ENCODE measurements at places on chromosomes 16 and 17.

DNA sequence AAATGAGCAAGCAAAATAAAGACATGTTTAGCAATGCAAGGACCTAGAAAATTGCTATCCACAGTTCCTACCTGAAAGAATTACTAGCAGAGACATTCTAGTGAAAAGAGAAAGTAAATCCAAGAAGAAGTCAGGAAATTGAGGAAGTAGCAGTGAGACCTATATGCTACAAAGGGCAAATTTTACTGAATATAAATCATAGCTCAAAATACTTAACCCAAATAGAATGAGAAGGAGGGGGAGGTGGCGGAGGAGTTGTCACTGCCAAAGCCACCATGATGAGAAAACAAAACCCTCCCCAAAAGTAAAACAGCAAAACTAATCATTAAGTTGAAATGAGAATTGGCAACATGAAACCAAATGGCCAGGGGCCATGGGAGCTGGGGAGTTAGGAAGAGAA, 39.3 kb downstream of the PITPNM3 start:
- DNase-seq: no peak

DNA sequence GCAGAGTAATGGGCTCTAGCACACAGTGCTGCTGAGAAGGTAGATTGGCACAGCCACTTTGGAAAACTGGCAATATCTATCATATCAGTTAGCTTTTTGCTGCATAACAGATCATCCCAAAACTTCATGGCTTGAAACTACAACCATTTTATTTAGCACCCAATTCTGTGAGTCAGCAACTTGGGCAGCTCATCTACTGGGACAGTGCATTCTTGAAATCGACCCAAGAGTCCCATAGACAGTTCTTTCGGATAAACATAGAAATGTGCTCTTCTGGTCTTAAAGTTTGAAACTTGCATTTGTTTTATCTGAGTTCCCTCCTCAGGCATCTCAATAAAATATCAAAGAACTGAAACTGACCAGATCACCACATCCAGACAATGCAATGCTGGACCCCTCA, 76.7 kb downstream of the CEP112 start:
- no peak for DNase-seq

DNA sequence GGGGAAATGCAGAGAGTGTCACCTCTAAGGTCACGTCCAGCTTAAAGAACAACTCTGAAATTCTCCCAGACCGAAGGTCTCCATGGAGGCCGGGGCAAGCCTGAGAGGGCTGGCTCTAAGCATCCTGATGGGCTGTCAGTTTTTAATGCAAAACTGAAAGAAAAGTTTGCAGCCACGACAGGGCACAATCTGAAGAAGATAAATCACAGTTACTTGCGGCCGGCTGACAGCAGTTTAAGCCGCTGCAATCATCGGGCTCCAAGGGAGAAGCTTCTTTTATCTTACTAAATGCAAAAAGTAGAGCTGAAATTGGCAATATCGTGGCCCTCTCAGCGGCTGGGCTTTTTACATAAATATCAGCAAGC, 168.8 kb downstream of the CYLD start:
- no peak for DNase-seq

DNA sequence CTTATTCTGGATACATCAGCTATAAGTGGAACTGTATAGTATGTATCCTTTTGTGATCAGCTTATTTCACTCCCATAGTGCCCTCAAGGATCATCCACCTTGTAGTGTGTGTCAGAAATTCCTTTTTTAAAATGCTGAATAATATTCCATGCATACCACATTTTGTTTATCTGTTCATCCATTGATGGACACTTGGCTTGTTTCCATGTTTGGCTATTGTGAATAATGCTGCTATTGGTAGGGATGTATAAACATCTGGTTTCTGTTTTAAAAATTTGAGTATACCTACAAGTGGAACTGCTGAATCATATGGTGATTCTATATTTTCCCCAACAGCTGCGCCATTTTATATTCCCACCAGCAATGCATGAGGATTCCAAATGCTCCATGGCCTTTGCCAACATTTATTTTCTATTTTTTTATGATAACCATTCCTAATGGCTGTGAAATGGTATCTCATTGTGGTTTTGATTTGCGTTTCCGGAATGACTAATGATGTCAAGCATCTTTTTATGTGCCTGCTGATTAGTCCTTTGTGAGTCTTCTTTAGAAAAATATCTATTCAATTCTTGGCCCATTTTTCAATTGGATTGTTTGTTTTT, 11.6 kb downstream of the RCVRN start:
- DNase-seq: no peak

- no peak for DNase-seq
Measured at GRCh38 chr16:84055801-84056634, 13.4 kb upstream of the SLC38A8 start.

DNA sequence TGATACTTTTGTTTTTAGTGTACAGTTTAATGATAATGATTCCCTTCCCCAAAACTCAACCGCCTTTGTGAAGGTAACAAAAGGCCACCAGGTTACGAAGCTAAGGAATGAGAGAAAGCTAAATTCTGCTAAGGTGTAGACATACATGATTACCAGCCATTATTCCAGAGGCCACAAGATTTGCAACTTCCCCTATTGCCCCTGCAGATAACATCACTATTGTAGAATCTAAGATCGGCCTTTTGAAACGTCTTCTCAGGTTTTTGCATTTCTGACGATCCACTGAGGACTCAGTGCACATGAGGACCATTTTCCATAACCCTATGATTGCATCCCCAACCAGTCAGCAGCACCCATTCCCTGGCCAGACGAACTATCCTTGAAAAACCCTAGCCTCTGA, 33.9 kb upstream of the SNN start:
- DNase-seq: no peak

GRCh38 chr16:28288114-28288513, 4.2 kb upstream of the SBK1 start:
- no peak for DNase-seq

DNA sequence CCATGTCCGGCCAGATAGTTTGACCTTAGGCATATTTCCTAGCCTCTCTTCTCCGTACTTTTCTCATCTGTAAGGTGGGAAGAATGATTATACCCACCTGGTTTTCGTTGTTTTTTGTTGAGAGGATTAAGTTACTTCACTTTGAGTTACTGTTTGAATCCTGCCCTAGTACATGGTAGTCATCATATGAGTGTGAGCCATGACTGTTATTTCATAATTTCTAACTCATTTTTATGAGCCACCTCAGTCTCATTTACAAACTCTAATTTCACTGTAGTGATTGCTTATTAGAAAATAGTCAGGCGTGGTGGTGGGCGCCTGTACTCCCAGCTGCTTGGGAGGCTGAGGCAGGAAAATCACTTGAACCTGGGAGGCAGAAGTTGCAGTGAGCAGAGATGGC, 45.1 kb downstream of the YPEL2 start:
- no peak for DNase-seq

GRCh38 chr16:3173892-3174617, 13.9 kb upstream of the OR1F1 start:
- peak; percentile 60 for DNase-seq

- DNase-seq: no peak
Measured at GRCh38 chr16:81136390-81137335, 40.5 kb upstream of the GCSH start.

DNA sequence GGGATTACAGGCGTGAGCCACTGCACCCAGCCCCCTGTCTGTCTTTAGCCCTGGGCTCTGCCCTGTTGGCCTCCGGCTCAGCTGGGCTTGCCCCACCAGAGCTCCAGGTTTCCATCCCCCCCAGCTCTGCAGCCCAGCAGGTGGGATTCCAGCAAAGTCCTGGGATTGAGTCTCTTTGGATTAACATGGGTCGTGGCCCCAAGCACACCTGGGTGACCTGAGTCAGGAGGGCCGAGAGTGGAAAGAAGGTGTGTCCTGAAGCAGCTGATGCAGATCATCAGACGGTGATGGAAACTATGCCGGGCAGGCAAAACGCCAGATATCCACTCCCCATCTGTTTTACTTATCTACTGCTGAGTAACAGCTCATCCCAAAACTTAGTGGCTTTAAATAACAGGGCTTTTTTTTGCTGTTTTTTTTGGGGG, 72.5 kb downstream of the KNOP1 start:
- no peak for DNase-seq

- peak; percentile 68 for DNase-seq
Measured at GRCh38 chr16:11356573-11357331, 11.5 kb downstream of the RMI2 start.

DNA sequence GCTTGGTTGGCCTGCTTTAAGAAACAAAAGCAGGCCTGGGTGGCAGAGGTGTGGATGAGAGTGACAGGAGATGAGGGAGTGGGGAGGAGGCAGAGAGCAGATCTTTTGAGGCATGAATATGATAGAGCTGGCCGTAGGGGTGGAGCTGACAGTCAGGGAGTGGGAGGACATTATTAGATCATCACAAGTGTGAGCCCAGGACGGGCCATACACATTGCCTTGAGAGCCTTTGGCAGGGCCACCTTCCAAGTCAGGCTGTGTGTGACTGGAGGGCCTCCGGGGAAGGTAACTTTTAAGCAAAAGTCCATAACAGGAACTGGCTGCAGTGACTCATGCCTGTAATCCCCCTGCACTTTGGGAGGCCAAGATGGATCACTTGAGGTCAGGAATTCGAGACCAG, 26.3 kb downstream of the GINS3 start:
- DNase-seq: no peak

DNA sequence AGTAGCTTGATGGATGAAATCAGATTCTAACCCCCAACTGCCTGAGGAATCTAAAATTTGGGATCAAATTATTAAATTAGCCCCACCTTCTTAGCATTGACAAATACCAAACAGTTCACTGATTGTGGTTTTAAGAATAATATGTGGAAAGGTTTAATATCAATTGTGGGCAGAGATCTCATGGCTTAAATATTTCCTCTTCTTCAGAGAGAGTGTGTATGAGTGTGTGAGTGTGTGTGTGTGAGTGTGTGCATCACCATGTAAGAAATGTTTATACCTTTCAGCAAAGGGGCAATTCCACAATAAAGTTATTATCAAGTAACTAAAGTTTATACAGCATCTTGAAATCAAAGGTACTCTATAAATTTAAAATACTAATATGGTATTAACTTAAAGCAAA, 3.2 kb downstream of the SMURF2 start:
- no peak for DNase-seq

DNA sequence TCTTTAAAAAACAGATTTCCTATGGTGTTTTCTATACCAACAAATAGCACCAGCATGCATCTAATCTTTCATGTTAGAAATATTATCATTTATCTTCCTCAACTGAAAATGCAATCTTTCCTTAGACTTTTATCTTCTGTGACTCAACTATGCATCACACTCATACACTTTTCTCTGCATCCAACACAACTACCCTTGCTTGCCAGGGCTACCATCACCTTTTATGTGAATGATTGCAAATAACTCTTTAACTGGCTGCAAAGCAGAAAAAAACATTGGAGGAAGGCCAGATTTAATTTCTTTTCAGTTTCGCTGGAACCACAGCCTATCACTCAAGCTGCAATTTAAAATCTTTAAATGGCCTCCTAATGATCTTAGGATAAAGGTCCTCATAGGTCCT, 212.9 kb downstream of the CDH8 start:
- DNase-seq: no peak

All from activated CD4-positive, alpha-beta T cell treated with anti-CD3 and anti-CD28 coated beads, Interleukin-2, amount 50 U/mL, for 16 hours (primary cell).